ENCODE measurements at places on chromosomes 5 and 9. TPM values are rescaled to one million over a fixed set of nuclear protein-coding genes. Genes with fewer than 3 reads are reported as not detected.

The SLC6A19 gene
- 0.49 TPM for total RNA-seq

The LCN15 gene
- total RNA-seq: 0.77 TPM

The ANKRD33B gene
- total RNA-seq: 6.4 TPM

The NTNG2 gene
- total RNA-seq: 3.5 TPM

The DRD1 gene
- 3.1 TPM for total RNA-seq

The CDX1 gene
- total RNA-seq: not detected

The TIGD6 gene
- 3.5 TPM for total RNA-seq

The C9orf50 gene
- 1.8 TPM for total RNA-seq

The SH3PXD2B gene
- 27.6 TPM for total RNA-seq

The NUTM2G gene
- total RNA-seq: not detected

The DMRTA1 gene
- 4.8 TPM for total RNA-seq

GRCh38 chr9:100425758-100426157 is 1.2 kb upstream of the MSANTD3 start:
- H3K4me3 ChIP-seq: no peak overlapping the region
- H3K27ac ChIP-seq: no peak overlapping the region
- peak; percentile 50 for DNase-seq
- peaks cover 10% of the 10 kb centered on the region for H3K4me1 ChIP-seq

- H3K4me3 ChIP-seq: no peak overlapping the region
- DNase-seq: no peak
- H3K27me3 ChIP-seq: peaks cover 17% of the 10 kb centered on the region
These were observed 60.8 kb downstream of the EBF1 start for GRCh38 chr5:159038907-159039306.

- peak; percentile 38 for DNase-seq
- H3K27me3 ChIP-seq: peaks cover 14% of the 10 kb centered on the region
- no peaks in the 10 kb centered on the region for H3K4me1 ChIP-seq
- H3K27ac ChIP-seq: no peak overlapping the region
- no peak overlapping the region for H3K4me3 ChIP-seq
These were observed 1.6 kb upstream of the BRINP1 start for GRCh38 chr9:119370816-119371215.

DNA sequence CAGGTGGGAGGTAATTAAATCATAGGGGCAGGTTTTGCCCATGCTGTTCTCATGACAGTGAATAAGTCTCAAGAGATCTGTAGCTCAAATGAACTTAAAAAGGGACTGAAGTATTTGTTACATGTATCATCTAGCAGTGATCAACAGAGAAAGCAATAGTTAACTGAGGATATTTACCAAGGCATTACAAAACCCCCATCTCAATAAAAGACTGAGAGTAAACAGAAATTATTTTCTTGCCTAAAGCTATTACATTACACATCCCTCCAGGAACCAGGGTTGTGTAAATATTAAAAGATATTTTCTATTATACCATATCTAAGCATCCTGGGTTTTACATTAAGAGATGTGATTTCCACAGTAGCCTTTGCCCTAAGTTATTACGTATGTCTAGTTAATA is 169.9 kb downstream of the CTNND2 start:
- no peak for DNase-seq
- no peaks in the 10 kb centered on the region for H3K4me1 ChIP-seq

- H3K4me1 ChIP-seq: peaks cover 6% of the 10 kb centered on the region
- H3K27ac ChIP-seq: no peak overlapping the region
- H3K36me3 ChIP-seq: no peaks in the 10 kb centered on the region
- peak; percentile 34 for DNase-seq
- H3K4me3 ChIP-seq: no peak overlapping the region
These were observed 544 bp upstream of the ERCC6L2 start for GRCh38 chr9:95874989-95875304.

GRCh38 chr5:149044453-149045088 is 18.3 kb downstream of the SH3TC2 start:
- H3K36me3 ChIP-seq: no peaks in the 10 kb centered on the region
- no peak overlapping the region for H3K27ac ChIP-seq
- no peaks in the 10 kb centered on the region for H3K4me1 ChIP-seq
- H3K27me3 ChIP-seq: no peaks in the 10 kb centered on the region
- H3K4me3 ChIP-seq: no peak overlapping the region

DNA sequence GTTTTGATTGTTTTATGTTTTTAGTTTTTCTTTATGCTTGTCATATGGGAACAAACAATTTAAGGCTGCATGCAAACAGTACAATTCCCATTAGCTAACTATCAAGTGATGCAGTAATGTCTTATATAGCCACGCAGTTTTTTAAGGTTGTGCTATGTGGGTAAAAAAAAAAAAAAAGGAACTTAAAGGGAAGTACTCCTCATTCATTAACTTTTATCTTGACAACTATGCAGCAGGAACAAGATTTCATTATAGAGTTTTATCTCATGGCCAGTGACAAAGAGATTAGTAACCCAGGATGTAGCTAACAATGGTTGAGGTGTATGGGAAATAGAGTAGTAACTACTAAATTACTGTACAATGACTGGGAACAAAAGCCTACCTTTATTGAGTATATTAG is 1008.2 kb upstream of the CDH9 start:
- no peaks in the 10 kb centered on the region for H3K36me3 ChIP-seq
- DNase-seq: no peak
- no peak overlapping the region for H3K27ac ChIP-seq
- no peak overlapping the region for H3K4me3 ChIP-seq

DNA sequence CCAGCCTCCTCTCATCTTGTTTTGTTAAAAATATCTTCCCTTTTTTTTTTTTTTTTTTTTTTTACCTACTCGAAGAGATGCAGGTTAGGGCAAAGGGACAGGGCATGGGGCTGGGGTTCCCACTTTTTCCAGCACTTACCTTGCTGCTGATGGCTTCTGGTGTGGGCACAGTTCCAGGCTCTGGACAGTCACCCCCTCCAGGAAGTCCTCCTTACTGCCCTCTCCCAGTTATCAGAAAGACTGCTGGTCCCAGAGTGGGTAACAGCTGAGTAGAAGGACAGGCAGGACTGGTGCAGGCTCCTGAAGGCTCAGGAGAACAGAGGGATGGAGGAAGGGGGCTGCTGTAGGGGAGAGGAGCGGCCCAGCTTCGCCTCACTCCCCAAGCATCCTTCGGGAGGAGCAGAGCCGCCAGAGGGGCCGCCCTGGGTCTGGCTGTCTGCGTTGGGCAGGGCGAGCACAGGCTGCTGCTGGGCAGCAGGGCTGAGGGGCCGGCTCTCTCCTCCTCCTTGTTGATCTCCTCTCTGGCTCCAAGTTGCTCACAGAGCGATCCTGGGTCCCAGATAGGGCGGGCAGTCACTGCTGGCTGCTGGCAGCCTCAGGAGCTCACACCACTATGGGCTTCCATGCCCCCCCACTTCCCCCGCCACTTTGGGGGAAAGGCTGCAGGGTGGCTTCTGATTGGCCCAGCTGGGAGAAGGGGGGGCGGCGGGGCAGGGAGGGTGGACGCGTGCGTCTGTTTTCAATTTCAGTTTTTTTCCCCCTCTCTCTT is at the start of gene PDGFRB:
Gene PDGFRB, minus strand, starts transcription at position 588 of the 769 bp plus-strand sequence. CDS start 18,798 bp downstream, outside the sequence.
- H3K4me3 ChIP-seq: no peak within 1 kb of the TSS
- no peaks in the 10 kb centered on the region for H3K4me1 ChIP-seq
- H3K36me3 ChIP-seq: no peaks in the 10 kb centered on the region
- no peak within 1 kb of the TSS for H3K27ac ChIP-seq

GRCh38 chr9:87593359-87593980 is 95.8 kb downstream of the DAPK1 start:
- H3K27ac ChIP-seq: no peak overlapping the region
- no peak for DNase-seq
- H3K36me3 ChIP-seq: no peaks in the 10 kb centered on the region

- DNase-seq: no peak
- H3K27ac ChIP-seq: no peak overlapping the region
- H3K27me3 ChIP-seq: no peaks in the 10 kb centered on the region
- H3K36me3 ChIP-seq: no peaks in the 10 kb centered on the region
- H3K4me1 ChIP-seq: peaks cover 16% of the 10 kb centered on the region
These were observed 60.3 kb downstream of the TLE4 start for GRCh38 chr9:79632060-79632459.

DNA sequence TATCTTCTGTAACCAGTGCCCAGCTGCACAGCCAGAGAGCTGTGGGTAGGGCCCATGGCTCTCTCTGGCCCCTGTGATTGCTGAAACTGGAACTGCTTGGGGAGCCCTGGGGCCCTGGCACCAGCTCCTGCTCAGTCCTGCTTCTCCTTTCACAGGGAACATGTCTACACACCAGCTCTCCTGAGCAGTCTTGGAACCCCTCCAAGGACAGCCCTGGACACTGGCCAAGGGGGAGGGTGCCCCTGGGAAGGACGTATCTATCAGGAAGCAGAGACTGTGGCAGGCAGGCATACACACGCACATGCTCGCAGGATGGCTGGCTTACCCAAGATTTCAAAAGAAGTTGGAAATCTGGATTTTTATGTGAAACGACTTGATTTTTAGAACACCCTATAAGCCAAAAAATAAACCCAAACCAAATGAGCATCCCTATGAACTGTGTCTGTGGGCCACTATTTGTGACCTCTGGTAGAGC is 8.8 kb upstream of the TRAF1 start:
- peak; percentile 85 for DNase-seq
- no peak overlapping the region for H3K4me3 ChIP-seq
- peak overlapping the region; percentile 54 for H3K27ac ChIP-seq
- H3K4me1 ChIP-seq: peaks cover 22% of the 10 kb centered on the region
- H3K27me3 ChIP-seq: no peaks in the 10 kb centered on the region

GRCh38 chr5:128498844-128499455 is 39.1 kb downstream of the FBN2 start:
- peak; percentile 84 for DNase-seq
- H3K4me3 ChIP-seq: no peak overlapping the region
- peaks cover 92% of the 10 kb centered on the region for H3K4me1 ChIP-seq
- no peaks in the 10 kb centered on the region for H3K27me3 ChIP-seq

DNA sequence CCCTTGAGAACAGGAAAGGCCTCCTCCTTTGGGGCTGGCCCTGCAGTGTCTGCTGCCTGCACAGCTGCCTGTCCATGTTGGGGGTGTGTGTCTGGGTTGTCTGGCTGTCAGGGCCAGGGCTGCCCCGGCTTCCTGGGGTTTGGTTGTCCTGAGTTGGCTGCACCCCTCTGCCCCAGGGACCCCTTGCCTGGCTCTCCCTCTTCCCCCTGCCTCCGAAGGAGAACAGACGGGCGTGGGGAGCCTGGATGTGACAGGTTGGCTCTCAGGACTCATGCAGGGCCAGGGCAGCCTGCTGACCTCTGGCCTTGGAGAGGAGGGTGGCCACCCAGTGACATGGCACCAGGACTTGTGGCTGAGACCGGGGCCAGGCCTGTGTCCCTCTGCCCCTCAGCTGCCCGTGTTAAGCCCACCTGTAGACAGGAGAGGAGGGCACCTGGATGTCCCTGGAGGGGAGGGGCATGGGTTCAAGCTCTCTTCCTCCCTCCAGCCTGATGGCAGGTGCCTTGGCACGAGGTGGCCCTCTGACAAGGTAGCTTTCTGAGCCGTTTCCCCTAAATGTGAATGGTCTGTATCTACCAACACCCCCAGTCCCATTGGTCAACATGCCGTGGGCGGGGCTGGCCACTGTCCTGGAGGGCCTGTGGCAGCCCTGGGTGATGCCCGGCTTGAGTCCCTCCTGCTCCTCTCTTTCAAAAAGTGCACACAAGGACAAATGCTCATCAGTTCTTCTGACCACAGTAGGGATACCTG is 34.9 kb downstream of the WNK2 start:
- H3K27ac ChIP-seq: no peak overlapping the region
- H3K4me3 ChIP-seq: no peak overlapping the region
- H3K4me1 ChIP-seq: peaks cover 20% of the 10 kb centered on the region
- no peaks in the 10 kb centered on the region for H3K27me3 ChIP-seq
- no peak for DNase-seq

DNA sequence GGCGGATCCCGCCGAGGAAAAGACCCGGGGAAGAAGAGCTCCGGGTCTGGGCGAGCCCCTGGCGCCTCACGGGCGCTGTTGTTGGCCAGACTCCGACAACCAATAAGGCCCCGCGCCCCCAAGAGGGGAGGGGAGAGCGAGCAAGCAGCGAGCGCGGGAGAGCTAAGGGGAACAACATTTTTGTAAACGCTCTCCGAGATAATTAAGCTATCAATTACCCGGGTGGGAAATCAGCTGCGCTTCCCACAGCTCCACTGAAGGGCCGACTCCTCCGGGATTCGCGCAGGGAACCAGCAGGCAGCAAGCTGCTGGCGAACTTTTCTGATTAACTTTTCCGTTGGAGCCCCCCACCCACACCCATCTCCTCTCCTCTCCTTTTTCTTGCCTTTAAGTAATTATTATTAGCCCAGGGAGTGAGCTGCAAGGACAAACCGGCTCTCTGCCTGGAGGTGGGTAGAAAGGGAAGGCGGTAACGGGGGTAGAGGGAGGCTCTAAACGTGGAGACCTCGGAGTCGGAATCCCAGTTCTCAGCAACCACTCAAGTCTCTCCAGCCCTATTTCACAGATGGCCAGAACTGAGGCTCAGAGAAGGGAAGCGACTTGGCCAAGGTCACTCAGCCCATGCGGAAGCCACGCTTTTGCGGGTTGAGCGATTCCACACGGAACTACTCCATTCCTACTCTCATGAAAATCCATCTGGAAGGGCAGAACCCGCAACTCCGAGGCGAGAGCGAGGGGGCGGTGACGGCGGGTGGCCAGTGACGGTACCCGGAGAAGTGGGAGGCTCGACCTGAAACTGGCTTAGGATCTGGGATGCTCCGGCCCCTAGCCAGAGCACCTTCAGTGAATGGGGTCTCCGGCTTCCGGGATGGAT is 1.3 kb downstream of the ASTN2 start:
- no peaks in the 10 kb centered on the region for H3K36me3 ChIP-seq
- no peaks in the 10 kb centered on the region for H3K4me1 ChIP-seq
- no peak overlapping the region for H3K27ac ChIP-seq
- no peak for DNase-seq
- peak overlapping the region; percentile 41 for H3K4me3 ChIP-seq
- peaks cover 70% of the 10 kb centered on the region for H3K27me3 ChIP-seq

DNA sequence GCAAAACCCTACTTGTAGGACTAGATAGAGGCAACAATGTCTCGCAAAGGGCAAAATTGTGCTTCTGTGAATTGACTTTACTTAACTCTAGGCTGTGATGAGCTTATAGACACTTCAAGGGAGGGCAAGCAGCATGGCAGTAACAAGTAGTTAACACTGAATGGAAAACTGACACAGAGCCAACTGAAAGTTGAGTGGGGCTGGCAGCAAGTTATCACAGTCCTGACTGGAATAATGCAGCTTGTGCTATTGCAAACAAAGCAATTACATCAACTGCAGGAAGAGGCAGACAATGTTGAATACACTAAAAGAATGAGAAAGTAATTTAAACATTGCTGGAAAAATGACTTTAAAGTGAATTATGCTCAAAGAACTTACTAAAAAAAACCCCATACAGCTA is 62.2 kb downstream of the RNF38 start:
- no peak overlapping the region for H3K4me3 ChIP-seq
- peak overlapping the region; percentile 55 for H3K27ac ChIP-seq
- no peaks in the 10 kb centered on the region for H3K27me3 ChIP-seq
- no peak for DNase-seq
- peaks cover 52% of the 10 kb centered on the region for H3K36me3 ChIP-seq
- H3K4me1 ChIP-seq: no peaks in the 10 kb centered on the region

DNA sequence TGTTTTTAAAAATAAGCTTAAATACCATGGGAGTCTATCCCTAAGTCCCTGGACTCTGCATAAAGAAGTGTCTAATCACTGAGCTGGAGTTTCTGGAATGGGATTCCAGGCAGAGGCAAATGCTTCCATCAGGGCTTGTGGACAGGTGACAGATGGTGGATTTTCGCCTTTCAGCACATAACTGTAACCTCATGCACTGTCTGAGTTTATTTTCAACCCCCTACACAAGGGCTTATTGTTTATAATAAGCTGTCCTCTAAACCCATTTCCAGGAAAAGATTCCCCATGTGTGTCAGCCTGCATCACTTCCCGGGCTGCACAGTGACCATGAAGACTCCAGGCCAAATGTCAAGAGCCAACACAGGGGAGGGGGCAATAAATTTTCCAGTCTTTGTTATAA is 264.0 kb downstream of the PIK3R1 start:
- no peak for DNase-seq
- no peaks in the 10 kb centered on the region for H3K27me3 ChIP-seq
- H3K27ac ChIP-seq: no peak overlapping the region
- H3K4me1 ChIP-seq: no peaks in the 10 kb centered on the region
- no peak overlapping the region for H3K4me3 ChIP-seq
- no peaks in the 10 kb centered on the region for H3K36me3 ChIP-seq
